ENCODE measurements at places on chromosomes 6 and 20.

DNA sequence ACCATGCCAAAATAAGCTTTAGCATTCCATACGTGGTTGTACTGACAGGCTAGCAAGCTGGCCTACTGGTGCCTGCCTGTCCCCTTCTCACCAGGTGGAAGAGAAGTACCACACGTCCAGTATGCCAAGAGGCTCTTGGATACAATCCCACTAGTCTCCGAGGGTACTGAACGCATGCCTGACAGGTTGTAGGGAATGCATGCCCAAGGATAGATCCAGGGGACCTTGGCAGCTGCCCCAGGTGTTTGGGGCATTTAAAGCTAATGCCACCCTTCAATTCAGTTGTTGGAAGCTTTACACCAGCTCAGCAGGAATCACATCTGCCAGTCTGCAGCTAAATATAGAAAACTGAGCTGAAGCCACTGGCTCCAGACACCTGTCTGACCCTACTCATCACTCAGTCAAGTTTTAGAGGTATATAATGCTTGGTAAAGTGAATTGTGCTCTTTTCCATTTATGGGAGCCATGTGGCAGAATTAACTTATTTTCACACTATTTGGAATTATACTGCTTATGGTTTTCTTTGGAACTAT, 4.9 kb downstream of the TUBB2B start:
- DNase-seq = no peak

DNA sequence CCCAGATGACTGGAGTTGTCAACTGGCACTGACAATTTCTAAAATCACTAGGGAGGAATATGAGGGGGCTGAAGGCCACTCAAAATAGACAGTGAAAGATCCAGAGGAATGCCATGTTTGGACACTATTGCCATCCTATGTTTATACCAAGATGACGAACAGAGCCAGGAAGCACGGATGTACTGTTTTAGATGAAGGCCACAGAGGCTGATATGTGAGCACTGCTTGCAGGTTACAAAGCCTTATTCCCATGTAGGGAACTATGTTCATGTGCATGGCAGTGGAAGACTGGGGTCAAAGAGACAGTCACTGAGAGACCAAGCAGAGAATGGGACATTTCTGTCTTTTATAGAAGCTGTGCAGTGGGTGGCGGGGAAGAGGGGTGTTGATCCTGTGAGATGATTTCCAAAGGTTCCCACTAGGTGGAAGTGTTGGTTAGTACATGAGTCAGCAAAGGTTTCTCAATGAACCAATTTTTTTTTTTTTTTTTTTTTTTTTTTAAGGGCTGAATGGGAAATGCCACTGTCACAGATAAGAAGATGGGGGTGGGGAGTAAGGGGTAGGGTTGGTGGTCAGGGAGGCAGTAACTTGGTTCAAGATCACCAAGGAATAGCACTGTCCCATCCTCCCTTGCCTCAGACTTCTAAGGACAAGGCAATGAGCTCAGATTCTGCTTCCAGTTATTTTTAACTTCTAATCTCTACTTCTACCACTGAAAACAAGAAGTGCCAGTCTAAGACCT, 46.7 kb upstream of the MOCS1 start:
- no peak for DNase-seq

DNA sequence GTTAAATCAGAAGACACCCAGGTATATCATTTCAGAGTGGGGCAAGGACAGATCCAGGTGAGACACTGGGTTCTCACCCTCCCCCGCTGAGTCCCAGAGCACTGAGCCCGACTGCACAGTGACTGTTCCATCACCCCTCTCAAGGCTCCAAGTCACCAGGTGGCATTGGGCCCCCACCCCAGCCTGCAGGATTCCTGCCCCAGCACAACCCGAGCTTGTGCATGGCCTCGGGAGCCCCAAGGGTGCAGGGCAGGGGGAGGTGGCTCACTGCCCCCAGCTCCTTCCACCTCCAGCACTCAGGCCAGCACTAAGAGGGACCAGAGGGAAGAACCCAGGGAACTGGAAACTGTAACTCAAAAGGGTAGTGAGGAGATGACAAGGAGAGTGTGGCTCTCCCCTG, 39.3 kb upstream of the CST5 start:
- DNase-seq = no peak

- DNase-seq = no peak
Observed at GRCh38 chr20:37686762-37687477, 6.9 kb upstream of the CTNNBL1 start.

DNA sequence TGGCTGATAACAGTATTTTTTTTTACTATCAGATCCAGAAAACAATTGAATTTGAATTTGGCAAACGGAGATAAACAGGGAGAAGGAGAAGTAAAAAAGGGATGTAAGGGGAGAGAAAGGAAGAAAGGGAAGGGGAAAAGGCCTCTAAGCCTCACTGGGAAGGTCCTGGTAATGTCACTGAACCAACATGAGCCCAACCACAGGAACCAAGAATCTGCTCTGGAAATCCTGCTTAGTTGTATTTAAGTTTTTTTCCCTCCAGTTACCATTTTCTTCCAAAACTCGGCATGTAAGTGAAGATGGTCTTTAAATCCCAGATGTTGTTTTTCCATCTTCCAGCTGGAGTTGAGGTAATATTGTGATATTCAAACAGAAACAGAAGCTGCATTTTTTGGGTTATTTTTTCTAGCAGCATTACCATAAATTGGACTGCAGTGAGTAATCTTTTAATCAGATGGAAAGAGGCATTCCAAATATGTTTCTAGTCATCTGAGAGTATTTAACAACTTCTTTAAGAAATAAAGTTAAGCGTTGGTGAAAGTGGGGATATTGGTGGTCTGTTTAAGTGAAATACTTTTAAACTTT, 91.1 kb downstream of the TXNDC5 start:
- DNase-seq = no peak

DNA sequence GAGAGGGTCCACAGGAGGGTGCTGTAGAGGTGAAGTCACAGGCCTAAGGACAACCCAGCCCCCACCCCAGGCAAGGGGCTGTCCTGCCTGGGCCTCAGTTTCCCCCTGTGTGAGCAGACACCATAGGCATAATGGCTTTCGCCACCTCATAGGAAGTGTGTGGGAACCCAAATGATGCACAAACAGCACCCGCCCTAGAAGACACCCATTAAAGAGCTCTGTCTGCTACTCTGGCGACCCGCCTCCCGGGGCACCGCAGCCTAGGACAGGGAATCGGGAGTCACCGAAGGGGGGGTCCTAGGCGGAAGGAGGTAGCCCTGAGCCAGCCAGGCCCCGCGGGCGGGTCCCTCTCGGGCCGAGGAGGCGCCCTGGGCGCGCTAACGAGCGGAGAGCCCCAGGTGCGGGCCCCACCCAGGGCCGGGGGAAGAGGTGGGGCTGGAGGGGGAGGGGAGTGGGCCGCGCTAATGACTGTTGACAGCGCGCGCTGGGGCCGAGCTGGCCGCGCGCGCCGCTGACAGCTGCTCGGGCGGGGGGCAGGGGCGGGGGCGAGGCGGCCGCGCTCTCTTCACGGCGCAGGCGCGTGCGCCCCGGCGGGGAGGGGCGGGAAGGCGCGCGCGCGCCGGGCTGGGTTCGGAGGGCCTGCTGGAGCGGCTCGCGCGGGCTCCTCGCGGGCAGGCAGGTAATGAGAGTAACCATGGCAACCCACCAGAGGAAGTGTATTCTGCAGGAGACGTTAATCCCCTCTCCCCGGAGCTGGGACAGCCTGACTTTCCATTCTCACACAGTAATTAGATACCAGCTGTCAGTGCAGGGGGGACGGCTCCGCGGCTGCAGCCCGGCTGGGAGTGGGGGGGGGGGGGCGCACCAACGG, 48.9 kb downstream of the NOL4L start:
- no peak for DNase-seq

- no peak for DNase-seq
Observed at GRCh38 chr6:79719248-79719960, 88.3 kb downstream of the SH3BGRL2 start.

- no peak for DNase-seq
Observed at GRCh38 chr6:14365393-14365792, 247.8 kb downstream of the CD83 start.

- no peak for DNase-seq
Observed at GRCh38 chr6:126374372-126374771, 34.5 kb downstream of the CENPW start.

DNA sequence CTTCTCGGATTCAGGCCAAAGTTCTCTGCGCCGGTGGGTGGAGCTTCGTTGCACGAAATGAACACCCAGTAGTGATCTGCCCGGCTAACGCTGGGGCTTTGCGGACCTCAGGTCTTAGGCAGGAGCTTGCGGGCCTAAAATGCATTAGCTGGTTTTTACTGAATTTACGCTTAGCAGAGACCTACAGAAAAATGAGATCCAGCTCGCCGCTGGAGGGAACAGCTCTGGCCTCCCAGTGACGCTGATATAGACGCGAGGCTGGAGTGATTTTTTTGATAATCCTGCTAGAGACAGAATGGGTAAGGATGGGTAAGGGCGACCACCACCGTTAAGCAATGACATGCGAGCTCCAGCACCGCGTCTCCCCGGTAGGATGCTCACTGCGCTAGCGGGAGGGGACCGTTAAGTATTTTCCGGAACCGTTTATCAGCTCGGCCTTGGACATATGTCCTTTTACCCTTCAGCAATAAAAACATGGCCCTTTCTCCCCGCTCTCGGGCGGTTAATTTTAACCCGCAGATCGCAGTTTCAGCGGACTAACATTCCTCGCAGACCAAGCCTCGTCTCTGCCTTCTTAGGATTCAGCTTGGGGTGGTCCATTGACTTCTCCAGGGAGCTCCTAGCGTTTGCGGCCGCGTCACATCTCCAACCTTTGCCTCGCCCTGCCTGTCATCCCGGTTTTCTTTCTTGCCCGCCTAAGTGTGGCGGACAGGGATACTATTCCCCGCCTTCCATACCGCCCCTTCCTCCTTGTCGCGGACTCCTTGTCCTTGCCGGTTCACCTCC, 109.3 kb downstream of the GPX5 start:
- DNase-seq = no peak

DNA sequence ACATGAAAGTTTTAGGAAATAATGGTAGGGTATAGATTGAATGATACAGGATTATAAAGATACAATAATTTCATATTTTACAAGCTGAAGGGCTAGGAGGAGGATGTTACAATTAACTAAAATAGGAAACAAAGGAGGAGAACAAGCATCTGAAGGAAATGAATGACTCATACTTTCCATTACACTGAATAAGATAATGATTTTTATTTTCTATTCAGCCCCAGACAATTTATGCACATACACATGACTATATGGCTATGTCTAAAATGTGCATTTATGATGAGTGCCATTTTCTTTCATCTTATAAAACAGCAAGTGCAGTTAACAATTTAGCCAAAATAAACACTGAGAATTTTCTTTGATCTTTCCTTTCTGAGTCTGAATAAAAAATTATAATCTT, 994.6 kb upstream of the ADGRB3 start:
- DNase-seq = no peak

- no peak for DNase-seq
Observed at GRCh38 chr20:9441948-9442347, 72.4 kb upstream of the LAMP5 start.

Measured in stimulated activated CD4-positive, alpha-beta T cell treated with anti-CD3 and anti-CD28 coated beads, Interleukin-2, amount 100 ng/mL, for 48 hours (primary cell).